ENCODE measurements at places on chromosomes 11 and 22.

DNA sequence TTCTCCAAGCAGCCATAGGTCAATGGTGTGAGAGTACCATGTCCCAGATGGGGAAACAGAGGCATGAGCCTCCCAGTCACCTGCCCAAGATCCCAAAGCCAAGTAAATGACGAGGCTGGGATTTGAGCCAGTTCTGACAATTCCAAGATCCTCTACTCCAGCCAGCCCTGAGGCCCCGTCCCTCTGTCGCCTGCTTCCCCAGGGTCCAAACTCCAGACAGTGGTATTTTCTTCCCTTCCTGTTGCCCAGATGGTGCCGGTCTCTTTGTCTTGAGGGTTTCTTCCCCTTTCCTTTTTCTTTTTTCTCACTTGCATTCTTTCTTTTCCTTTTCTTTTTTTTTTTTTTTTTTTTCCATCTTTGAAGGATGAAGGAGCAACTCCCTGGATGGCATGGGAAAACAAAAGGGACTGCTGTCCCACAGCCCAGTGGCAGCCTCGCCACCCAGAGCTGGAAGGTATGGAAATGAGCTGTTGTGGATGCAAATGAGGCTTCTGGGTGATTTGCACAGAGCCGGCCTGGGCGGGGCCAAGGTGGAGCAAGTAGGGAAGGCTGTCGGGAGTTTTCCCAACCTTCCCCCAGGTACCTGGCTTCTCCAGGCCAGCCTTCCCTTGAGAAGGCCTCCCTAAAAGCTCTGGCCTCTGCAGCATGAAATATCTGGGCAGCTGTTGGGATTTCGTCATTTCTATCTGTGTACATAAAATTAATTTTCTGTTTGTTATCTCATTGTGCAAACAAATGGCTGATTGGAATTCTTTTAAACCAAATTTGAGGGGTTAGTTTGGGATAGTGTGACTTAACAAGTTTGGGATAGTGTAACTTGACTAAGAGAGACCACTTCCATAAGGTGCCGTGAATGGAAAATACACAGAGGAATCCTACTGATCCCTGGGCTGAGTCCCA, 146.8 kb downstream of the MN1 start:
- no peak for DNase-seq

DNA sequence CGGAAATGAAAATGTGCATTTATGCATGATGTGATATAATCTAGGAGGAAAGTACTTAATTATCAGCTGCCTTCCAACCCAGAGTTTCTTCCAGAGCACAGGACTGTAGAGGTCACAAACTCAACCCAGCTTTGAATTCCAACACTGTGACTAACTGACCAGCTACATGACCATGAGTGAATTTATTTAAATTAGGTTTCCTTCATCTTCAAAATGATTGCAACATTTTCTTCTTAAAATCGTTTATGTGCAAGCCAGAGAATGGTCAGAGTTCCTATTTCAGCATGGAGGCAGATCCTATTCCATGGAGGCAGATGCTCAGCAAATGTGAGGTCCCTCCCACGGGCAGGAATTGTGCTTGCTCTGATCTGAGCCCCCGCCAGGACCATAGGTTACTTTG, 42.4 kb downstream of the OSBP start:
- DNase-seq = no peak

GRCh38 chr11:60367009-60367408, 11.3 kb upstream of the MS4A7 start:
- DNase-seq = no peak

DNA sequence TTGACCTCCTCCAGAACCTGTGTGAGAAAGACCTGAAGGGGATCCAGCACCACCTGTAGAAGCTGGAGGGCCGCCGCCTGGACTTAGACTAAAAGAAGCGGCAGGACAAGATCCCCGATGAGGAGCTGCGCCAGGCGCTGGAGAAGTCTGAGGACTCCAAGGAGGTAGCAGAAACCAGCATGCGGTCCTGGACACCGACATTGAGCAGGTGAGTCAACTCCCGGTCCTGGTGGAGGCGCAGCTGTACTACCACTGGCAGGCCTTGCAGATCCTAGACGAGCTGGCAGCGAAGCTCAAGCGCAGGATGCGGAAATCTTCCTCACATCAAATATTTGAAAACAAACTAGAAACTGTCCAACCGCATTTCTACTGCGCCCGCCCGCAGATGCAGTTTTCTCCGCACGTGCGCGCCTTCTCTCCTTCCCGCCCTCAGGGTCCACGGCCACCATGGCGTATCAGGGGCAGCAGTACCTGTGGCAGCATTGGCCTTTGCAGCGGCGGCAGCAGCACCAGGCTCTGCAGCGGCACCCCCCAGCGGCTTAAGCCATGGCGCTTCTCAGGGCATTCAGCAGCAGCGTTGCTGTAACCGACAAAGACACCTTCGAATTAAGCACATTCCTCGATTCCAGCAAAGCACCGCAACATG, 10.2 kb downstream of the CLDN25 start:
- no peak for DNase-seq
